ENCODE measurements at places on chromosomes 7 and 10. TPM values are rescaled to one million over a fixed set of nuclear protein-coding genes. Genes with fewer than 3 reads are reported as not detected.

SYT15B gene
- total RNA-seq, result 0.24 TPM

ZNF239 gene
- total RNA-seq, result 2.4 TPM

DNA sequence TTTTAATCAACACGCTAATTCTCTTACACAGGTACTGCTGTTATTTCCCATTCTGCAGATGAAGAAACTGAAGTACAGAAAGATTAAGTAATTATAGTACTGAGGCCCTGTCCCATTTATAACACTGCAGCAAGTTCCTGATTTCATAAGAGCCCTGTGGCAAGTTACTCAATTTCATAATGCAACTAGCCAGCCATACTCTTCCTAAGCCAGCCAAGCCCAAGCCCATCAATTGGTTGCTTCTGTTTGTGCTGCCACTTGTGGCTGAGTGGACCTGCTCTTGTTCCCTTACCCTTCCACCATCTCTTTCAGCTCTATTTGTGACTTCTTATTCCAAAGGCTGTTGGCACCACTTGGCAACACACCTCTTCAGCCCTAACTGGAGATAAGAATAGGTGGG lies 19.7 kb upstream of the PRPF18 start:
- H3K27me3 ChIP-seq, result peaks cover 14% of the 10 kb centered on the region
- H3K27ac ChIP-seq, result no peak overlapping the region
- no peak overlapping the region for H3K4me3 ChIP-seq

DNA sequence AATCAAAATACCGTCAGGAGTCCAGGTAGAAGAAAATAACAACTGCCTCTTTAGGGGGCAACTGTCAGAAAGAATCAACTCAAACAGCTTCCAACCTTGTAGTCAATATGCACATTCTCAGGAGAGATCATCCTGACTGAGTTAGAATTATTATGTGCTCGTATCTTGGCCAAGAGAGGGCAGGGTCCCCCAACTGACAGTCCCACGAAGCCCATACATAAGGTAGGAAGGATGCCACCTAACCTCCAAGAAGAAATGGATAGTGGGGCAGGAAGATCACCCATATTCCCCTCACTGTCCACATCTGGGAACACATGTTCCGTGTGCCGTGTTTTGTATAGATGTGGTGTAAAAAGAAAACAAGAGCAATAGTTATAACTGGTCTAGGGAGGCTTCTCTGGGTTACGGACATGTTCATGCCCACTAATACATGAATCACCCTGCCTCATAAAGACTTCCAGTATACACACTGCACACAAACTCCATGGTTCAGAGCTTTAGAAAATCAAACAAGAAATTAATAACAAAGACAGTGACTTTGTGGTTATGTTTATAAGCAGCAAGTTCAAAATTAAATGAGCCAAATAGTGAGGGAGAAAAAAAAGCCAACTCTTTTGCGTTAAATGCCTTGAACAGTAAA lies 295.6 kb downstream of the FGFR2 start:
- peaks cover 5% of the 10 kb centered on the region for H3K27me3 ChIP-seq
- no peaks in the 10 kb centered on the region for H3K4me1 ChIP-seq
- no peak overlapping the region for H3K27ac ChIP-seq
- H3K36me3 ChIP-seq, result no peaks in the 10 kb centered on the region
- DNase-seq, result no peak

ASAH2 gene
- 5.4 TPM for total RNA-seq

NEBL gene
- 55.3 TPM for total RNA-seq

GRCh38 chr7:19561121-19561805 lies 147.6 kb downstream of the POLR1F start:
- no peaks in the 10 kb centered on the region for H3K27me3 ChIP-seq
- no peaks in the 10 kb centered on the region for H3K4me1 ChIP-seq
- no peak for DNase-seq
- H3K4me3 ChIP-seq, result no peak overlapping the region
- no peak overlapping the region for H3K27ac ChIP-seq
- no peaks in the 10 kb centered on the region for H3K36me3 ChIP-seq

DNA sequence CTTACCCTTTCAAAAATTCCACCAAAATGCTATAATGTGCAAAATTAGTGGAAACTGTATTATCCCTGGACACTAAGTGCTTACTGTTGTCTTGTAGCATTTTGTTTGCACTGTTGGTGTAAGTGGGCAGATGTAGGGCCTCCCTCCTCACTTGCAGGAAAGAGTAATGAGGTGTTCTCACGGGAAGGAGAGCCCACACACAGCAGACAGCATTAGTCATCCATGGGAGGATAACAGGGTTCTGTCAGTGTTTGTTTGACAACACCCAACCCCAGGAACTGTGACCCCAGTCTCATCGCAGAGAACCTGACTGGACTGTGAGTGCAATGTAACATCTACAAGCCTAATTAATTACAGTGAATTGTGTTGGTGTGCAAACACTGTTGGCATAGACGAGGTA lies 58.7 kb upstream of the VSTM2A start:
- no peaks in the 10 kb centered on the region for H3K4me1 ChIP-seq
- peaks cover 11% of the 10 kb centered on the region for H3K27me3 ChIP-seq
- no peak overlapping the region for H3K27ac ChIP-seq
- no peaks in the 10 kb centered on the region for H3K36me3 ChIP-seq
- H3K4me3 ChIP-seq, result no peak overlapping the region

- no peak overlapping the region for H3K4me3 ChIP-seq
- peaks cover 12% of the 10 kb centered on the region for H3K4me1 ChIP-seq
- H3K27ac ChIP-seq, result no peak overlapping the region
- H3K27me3 ChIP-seq, result no peaks in the 10 kb centered on the region
Observed at GRCh38 chr7:126720232-126720631, 532.5 kb downstream of the GRM8 start.

LIPN gene
- total RNA-seq, result 0.24 TPM

PDAP1 gene
- 112 TPM for total RNA-seq

CAV2 gene
- total RNA-seq, result 36.0 TPM

DCLRE1A gene
- 9.2 TPM for total RNA-seq

DNA sequence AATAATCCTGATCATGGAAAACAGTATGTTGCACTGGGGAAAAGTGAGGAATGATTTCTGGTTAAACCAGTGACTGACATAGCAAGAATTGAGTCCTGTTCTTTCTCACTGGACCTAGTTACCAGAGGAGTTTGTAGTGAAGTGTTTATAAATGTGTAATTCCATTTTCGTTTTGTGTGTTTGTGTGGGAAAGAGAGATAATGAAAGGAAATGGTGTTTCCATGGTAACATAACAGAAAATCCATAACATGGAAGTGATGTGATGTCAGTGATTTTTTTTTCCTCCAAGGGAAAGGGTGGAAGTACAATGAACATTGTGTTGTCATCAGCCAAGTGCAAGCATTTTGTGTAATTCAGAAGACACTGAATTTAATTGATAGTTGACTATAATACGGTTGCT lies 283.9 kb downstream of the PLXDC2 start:
- H3K4me1 ChIP-seq, result peaks cover 31% of the 10 kb centered on the region
- no peaks in the 10 kb centered on the region for H3K36me3 ChIP-seq
- H3K27me3 ChIP-seq, result no peaks in the 10 kb centered on the region

GRCh38 chr10:23202779-23203178 lies 10.7 kb downstream of the PTF1A start:
- H3K4me3 ChIP-seq, result no peak overlapping the region
- H3K27ac ChIP-seq, result no peak overlapping the region
- no peaks in the 10 kb centered on the region for H3K36me3 ChIP-seq
- peaks cover 94% of the 10 kb centered on the region for H3K27me3 ChIP-seq
- no peak for DNase-seq

DNA sequence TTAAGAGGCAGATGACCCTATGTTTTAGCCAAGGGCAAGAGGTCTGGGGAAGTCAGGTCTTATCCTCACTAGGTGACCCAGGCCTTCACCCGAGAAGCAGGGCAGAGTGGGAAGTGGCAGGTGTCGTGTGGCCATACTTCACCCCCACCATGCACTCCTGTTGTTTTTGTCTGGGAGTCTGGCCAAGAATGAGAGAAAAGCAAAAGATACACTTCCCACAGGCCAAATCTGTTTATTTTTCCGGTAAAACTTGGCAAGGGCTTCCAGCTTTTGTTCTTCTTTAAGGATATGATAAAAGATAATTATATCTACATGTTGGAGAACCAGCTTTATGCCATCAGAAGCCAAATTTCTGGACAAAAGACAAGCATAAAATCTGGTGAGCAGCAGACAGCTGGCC lies 137.4 kb upstream of the CDC14C start:
- H3K27ac ChIP-seq, result no peak overlapping the region
- peaks cover 4% of the 10 kb centered on the region for H3K36me3 ChIP-seq
- no peak for DNase-seq
- H3K4me1 ChIP-seq, result peaks cover 2% of the 10 kb centered on the region
- no peaks in the 10 kb centered on the region for H3K27me3 ChIP-seq
- H3K4me3 ChIP-seq, result no peak overlapping the region

FAM241B gene
- 8.8 TPM for total RNA-seq

GRID2IP gene
- 1.6 TPM for total RNA-seq

DNA sequence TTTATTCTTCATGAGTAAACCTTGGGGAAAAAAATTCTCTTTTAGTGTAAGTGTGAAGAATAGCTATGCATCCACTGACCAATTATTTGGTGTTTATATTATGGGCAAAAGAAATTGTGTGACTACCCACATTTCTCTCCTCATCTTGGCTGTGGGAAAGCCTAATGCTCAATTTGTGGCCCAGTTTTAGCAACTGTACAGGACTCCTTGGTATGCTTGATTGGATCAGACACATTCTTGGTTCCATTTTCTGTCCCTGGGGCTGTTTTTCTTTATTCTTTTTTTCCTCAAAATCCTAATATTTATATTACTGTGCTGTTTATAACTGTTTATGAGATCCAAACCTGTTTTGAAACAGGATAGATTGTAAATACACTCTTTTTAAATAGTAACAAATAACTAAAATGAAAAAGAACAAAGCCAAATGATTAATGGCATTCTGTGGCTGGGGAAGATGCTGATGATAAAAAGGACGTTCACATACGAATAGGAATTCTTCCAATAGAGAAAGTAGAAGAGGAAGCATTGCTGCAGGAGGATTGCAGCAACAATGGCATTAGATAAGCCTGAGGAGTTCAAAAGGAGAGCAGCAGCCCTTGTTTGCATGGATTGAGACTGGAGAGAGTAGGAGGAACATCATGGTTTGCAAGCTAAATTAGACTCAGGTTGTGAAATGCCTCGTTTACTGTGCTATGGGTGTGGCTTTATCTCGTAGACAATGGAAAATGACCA lies 580.5 kb downstream of the INHBA start:
- H3K27me3 ChIP-seq, result no peaks in the 10 kb centered on the region
- H3K4me3 ChIP-seq, result no peak overlapping the region
- H3K27ac ChIP-seq, result no peak overlapping the region
- DNase-seq, result no peak

- no peak overlapping the region for H3K27ac ChIP-seq
- H3K4me1 ChIP-seq, result no peaks in the 10 kb centered on the region
- H3K36me3 ChIP-seq, result no peaks in the 10 kb centered on the region
- H3K4me3 ChIP-seq, result peak overlapping the region; percentile 54
- DNase-seq, result peak; percentile 58
Observed at GRCh38 chr7:157017149-157017548, 6.7 kb upstream of the MNX1 start.

GRCh38 chr10:109880886-109881768 lies 42.2 kb downstream of the XPNPEP1 start:
- no peak overlapping the region for H3K4me3 ChIP-seq
- H3K4me1 ChIP-seq, result peaks cover 27% of the 10 kb centered on the region

- peaks cover 3% of the 10 kb centered on the region for H3K27me3 ChIP-seq
- peak; percentile 86 for DNase-seq
- H3K27ac ChIP-seq, result peak within 1 kb of the TSS; percentile 79
- H3K36me3 ChIP-seq, result peaks cover 5% of the 10 kb centered on the region
- H3K4me1 ChIP-seq, result peaks cover 6% of the 10 kb centered on the region
Observed at GRCh38 chr7:105388356-105389087, at the start of gene SRPK2. TSS of gene SRPK2 (minus strand) at chr7:105388921.

SUN3 gene
- not detected for total RNA-seq

DNA sequence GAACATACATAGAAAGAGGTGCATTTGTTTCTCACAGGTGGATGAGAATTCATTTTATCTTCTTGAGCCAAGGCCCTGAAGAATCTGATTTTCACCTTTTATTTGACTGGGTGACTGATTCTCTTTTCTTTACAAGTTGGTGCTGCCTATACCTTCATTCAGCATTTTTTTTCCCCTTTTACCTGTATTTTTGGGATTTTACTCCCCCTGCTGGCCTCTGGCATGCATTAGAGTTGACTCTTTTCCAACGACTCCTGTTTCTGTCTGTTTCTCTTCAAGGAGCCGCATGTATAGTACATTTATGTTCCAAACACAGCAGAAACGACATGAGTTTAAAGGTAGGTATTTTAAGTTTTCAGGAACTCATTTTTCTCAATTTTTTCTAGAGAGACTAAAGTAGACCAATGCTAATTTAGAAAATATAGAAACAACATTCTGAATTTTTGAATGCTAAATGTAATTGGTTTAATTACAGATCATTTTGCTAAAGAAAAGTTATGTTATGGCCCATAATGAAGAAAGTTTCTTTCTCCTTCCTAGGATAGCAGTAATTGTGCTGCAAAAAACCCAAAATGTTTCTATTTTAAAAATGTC lies 149.8 kb upstream of the HDAC9 start:
- no peaks in the 10 kb centered on the region for H3K27me3 ChIP-seq
- H3K4me1 ChIP-seq, result no peaks in the 10 kb centered on the region
- no peak overlapping the region for H3K27ac ChIP-seq
- no peak for DNase-seq
- no peaks in the 10 kb centered on the region for H3K36me3 ChIP-seq
- no peak overlapping the region for H3K4me3 ChIP-seq

RAB19 gene
- 3.3 TPM for total RNA-seq

DNA sequence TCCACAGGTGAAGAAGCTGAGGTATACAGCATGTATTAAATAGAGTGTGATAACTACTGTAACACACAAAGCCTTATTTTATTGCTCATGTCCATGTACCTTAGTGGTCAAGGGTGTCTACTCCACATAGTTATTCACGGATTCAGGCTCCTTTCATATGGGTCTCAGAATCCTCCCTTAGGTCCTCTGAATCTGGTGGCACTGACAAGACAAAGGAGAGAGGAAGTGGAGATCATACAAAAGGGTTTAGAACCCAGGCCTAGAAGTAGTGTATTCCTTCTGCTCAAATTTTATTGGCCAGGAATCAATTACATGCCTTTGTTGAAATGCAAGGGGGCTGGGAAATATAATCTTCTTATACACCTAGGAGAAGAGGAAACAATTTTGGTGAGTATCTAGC lies 164.6 kb downstream of the PTEN start:
- no peak for DNase-seq
- H3K4me3 ChIP-seq, result no peak overlapping the region
- no peak overlapping the region for H3K27ac ChIP-seq
- no peaks in the 10 kb centered on the region for H3K27me3 ChIP-seq
- peaks cover 14% of the 10 kb centered on the region for H3K4me1 ChIP-seq

- DNase-seq, result no peak
- H3K27ac ChIP-seq, result no peak overlapping the region
- peaks cover 34% of the 10 kb centered on the region for H3K4me1 ChIP-seq
- no peak overlapping the region for H3K4me3 ChIP-seq
- no peaks in the 10 kb centered on the region for H3K36me3 ChIP-seq
- H3K27me3 ChIP-seq, result no peaks in the 10 kb centered on the region
Observed at GRCh38 chr7:70047384-70047783, 449.1 kb downstream of the AUTS2 start.

OR6V1 gene
- not detected for total RNA-seq

Data from type B pancreatic cell (in vitro differentiated cells).